ENCODE measurements at places on chromosomes 2 and 18.

- DNase-seq: no peak
Observed at GRCh38 chr2:233328922-233329321, 21.3 kb downstream of the SAG start.

- no peak for DNase-seq
Observed at GRCh38 chr2:154827286-154827685, 128.8 kb downstream of the KCNJ3 start.

- no peak for DNase-seq
Observed at GRCh38 chr2:104855221-104856085, 1.5 kb downstream of the POU3F3 start.

DNA sequence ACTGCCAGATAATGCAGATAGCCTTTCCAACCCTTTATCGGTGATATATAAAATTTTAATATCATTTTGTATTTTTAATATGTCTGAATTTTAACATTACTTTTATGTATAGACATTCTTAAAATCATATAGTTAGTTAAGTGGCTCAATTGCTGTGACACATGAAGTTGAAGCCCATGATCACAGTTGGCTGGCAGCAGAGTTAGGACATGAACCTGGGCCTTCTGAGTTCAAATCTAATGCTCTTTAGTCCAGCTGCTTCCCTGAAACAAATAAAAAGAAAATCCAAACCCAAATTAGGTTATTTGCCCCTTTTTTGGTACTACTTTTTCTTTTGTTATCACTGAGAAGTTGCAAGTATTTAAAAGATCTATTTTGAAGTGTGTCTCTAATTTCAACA, 5.6 kb downstream of the ELP2 start:
- DNase-seq: no peak

GRCh38 chr18:51516478-51517038, 319.1 kb upstream of the MEX3C start:
- DNase-seq: no peak

DNA sequence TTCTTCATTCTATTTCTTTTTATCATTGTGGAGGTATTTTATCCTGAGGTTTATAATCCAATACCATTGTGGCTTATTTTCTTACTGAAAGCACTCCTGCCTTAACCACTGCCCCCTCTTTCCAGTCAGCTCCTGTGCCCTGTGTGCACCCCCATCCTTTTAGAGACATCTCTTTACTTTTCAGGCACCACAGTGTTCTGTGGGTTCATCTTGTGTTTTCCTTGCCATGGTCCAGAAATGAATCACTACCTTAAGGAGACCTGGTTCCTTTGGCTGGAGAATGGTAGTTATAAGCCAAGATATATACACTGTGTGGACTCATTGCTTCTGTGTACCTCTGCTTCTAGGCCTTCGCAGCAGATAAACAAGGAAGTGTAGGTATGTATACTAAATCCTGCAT, 278.3 kb downstream of the PTGR3 start:
- no peak for DNase-seq

DNA sequence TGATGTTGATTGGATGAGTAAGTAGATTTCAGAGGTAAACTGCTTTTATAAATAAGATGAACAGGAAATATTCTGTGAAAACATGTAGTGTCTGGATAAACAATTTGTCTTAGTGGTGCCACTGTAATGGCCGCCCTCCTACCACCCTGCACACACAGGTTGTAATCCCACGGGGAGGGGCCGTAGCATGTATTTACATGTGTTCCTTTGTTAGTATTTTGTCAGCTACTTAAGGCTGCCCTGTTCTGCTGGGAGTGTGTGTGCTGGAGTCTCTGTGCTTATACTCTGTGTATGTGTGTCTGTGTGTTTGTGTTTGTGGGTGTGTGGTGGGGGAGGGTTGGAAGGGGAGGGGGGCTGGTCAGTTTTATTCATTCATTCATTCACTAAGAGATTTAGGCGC, 5.1 kb downstream of the TSHZ1 start:
- no peak for DNase-seq

DNA sequence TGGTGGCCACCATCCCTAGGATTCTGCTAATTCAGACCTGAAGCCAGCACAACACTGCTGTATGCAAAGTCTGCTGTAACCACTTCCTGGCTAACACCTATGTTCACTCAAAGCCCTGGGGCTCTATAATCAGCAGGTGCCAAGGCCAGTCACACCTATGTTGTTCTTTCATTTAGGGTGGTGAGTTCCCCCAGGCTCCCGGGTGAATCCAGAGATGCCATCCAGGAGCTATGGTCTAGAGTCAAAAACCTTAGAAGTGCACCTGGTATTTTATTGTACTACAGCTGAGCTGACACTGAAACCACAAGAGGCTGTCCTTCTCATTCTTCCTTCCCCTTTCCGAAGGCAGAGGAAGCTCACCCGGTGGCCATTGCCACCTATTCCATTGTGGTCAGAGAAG, 46.2 kb upstream of the CCDC141 start:
- no peak for DNase-seq

DNA sequence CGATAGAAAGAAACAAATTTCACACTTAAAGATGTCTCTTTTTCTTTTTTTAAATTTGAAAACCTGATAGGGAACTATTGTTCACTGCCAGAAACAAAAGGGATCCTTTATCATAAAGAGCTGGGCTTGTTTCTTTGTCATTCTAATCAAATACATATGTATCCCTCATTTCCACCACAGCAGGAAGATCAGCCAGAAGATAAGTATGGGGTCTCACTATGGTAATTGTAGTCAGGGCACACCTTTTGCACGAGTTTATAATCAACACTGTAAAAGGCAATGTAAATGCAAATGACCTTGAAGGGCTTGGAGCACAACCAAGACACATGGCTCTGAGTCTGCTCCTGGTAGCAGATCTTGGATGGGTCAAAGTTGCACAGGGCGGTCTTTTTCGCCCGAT, 109.5 kb downstream of the NXPH2 start:
- DNase-seq: no peak

GRCh38 chr18:42922363-42922762, 193.1 kb downstream of the RIT2 start:
- no peak for DNase-seq

DNA sequence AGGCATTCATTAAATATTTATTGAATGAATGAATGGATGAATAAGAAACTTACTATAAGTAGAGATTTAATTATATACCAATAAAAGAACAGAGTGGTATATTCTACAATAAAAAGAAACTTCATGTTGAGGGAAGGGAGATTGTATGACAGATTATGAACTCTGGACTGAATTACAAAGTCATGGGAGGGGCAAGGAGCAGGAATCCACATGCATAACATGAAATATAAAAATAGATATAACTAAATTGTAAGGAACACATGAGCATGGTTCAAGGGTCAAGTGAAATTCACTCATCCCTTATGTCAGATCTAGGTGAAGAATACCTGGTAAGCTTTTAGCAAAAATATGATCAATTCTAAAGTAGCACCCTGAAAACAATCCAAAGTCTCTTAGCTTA, 27.1 kb upstream of the TLK1 start:
- DNase-seq: no peak

DNA sequence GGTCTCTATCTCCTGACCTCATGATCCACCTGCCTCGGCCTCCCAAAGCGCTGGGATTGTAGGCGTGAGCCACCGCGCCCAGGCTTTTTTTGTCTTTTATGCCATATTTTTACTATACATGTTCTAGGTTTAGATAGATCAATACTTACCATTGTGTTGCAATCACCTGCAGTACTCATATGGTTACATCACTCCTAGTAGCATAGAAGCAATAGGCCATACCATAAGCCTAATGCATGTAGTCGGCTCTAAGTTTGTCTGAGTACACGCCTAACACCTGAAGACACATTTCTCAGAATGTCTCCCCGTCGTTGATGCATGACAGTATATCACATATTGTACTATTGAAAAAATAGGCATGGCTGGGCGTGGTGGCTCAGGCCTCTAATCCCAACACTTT, 27.1 kb upstream of the TGIF1 start:
- no peak for DNase-seq

GRCh38 chr18:79218605-79219190, 149.5 kb downstream of the ATP9B start:
- DNase-seq: no peak

DNA sequence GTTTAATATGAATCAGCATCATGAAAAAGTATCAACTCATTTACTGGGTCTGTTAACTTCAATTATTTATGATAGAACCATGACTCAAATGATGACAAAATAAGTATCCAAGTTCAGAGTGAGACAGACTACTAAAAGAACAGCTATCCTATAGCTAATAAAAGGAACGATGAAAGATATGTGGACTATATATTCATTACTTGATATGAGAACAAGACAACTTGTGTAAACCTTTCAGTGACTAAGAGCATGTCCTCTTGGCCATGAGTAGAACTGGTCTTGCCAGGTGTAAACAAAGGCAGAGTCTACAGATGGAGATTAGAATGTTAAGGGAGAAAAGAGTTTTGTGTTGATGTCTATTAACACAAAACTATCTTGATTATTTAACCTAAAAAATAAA, 360.4 kb upstream of the ZC3H15 start:
- no peak for DNase-seq

DNA sequence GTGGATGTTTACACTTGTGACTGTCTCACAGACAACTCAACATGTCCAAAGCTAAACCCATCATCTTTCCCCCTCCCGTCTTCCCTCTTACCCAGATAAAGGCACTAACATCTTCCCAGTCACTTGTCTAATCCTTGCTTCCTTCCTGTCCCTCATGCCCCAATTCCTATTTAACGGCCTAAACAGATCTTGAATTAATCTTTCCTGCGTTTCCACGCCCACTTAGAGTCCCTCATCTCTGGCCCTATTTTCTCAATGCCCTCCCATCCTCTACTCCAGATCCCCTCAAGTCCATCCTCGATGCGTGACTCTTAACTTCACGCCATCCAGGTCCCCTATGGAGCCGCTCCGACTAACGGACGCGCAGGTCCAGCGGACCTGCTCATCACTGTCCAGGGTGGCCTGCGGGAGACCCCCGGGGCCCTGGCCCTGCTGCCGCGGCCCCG, 682 bp upstream of the SCLY start:
- DNase-seq: no peak

DNA sequence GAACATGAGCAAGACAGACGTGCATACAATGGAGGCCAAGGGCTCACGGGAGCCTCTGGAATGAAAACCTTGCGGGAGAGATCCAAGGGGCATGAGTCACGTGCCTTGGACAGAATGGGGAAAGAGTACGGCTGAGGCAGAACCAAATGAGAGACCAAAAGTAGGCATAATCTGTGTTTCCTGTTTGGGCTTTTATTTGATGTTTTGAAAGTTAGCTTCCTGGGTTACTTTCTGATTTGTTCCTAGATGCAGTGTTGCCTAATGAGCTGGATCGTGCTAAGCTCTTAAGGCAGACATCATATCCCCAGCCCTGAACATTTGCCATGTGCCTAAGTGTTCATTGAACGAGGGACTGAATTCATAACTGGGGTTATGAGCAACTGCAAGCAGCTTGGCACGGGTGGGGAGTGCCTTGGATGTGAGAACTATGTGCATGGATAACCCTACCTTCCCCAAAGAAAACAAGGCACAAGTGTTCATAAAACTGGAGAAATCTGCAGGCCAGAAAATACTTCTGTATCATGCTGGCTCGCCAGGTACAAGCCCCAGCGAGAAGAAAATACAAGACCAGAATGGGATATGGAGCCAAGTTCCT, 60.3 kb upstream of the RPL31 start:
- DNase-seq: no peak

DNA sequence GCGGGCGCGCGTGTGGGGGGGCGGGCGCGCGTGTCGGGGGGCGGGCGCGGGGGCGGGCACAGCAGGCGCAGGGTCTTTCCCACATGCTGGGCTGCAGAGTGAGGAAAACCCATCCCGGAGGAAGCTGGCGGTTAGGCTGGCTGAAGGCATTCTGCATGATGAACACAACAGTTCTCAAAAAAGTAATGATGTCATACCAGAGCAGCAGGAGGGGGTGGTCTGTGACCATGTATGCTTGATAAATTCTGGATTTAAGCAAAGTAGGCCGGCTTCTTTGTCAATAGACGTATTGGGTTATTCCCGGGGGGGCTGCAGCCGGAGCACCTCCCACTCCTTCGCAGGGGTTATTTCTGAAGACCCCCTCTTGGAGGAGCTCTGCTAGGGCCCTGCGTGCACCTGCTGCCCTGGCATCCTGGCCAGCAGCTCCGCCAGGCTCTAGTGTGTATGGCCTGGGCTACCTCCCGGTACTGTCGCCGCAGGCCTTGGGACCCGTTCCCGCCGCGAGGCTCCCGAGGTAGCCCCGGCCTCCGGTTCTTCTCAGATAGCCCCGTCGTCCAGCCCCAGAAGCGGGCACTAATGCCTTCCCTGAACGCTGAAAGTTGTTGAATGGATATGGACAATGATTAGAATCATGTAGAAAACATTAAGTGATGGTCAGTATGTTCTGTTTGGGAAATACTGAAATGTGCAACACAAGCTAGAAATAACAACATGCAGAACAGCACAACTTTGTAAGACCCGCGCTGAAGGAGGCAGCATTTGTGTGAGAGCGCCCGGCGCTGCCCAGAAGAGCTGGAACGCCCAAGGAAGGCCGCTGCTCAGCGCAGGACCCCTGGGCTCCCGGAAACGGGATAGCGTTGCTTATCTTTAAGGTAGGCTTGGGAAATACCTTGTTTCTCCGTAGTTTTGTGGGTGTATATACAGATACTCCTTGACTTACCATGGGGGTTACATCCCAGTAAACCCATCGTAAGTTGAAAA, 101.4 kb upstream of the RAB6C start:
- DNase-seq: no peak

DNA sequence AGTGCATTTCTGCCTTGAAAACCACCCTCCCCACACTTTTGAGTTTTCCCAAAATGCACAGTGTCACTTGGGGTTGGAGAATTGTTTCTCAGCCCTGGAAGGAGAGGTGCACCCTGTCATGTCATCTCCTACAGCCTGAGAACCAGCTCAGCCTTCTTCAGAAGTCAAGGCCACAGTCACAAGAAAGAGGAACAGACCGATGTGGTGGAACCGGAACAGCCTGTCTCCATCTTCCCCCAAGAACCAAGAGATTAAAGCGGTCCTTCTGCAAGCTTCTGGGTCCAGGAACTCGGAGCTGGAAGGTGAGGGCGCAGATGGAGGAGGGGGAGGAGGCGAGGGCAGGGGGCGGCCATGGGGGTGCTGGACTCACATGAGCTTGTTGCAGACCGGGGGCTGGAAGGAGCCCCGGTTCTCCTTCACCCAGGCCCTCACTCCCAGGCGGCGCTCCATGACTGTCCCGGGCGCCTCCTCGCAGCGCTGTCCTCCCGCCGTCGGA, 248 bp downstream of the HAAO start:
- DNase-seq: no peak

GRCh38 chr18:26700728-26701127, 152.4 kb upstream of the KCTD1 start:
- DNase-seq: no peak

DNA sequence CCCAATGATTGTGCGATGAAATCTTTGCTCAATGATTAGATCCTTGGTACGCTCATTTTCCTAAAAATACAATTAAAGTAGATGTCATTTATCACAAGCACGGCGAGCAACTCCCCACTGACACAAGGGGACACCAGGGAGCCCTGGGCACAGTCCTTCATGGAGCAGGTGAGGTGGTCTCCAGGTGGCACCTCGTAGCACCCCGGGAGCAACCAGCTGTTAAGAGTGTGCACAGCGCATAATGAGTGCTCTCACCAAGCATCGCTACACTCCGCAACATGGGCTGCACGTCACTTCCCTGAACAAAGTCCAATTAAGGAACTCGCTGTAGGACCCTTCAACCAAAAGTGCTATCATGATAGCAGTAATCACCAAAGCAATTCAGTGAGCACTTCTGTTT, 59.8 kb downstream of the ANO7 start:
- DNase-seq: no peak

Measured in stimulated activated CD8-positive, alpha-beta memory T cell treated with anti-CD3 and anti-CD28 coated beads, Interleukin-7, amount 100 ng/mL, for 4 hours (primary cell).